ENCODE measurements at places on chromosomes 7 and 10. TPM values are rescaled to one million over a fixed set of nuclear protein-coding genes. Genes with fewer than 3 reads are reported as not detected.

- no peak for DNase-seq
These were observed 47.5 kb upstream of the AMPH start for GRCh38 chr7:38678698-38679054.

PDK4 gene
- total RNA-seq, result 35.2 TPM

GRCh38 chr7:95631527-95631926, 35.2 kb upstream of the PDK4 start:
- no peak for DNase-seq

GRCh38 chr7:28112012-28112411, 68.6 kb downstream of the JAZF1 start:
- DNase-seq, result no peak

PIK3AP1 gene
- 4.3 TPM for total RNA-seq

DNA sequence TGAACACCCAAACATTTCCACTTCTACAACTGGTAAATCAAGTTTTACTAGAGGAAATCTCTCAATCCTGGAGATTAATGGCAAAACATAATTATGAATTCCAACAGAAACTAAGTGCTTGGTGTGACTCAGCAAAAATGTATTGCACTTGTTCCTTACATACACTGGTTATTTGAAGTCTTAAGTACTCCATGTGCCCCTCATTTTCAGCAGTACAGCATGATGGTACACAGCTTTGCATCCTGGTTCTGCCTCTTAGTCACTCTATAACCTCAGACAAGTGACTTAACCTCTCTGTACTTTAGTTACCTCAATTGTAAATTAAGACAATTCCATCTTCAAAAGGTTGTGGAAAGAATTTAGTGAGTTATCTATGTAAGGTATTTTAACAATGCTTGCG, 12.9 kb downstream of the SLC16A12 start:
- no peak for DNase-seq

- DNase-seq, result no peak
These were observed 69.0 kb downstream of the ADD3 start for GRCh38 chr10:110076559-110077318.

RNF148 gene
- total RNA-seq, result 1.6 TPM

- DNase-seq, result no peak
These were observed 7.1 kb upstream of the AQP1 start for GRCh38 chr7:30904561-30904960.

- DNase-seq, result no peak
These were observed 84.5 kb upstream of the CHRM2 start for GRCh38 chr7:136783934-136784333.

- no peak for DNase-seq
These were observed 17.3 kb downstream of the KLLN start for GRCh38 chr10:87846023-87846422.

DNA sequence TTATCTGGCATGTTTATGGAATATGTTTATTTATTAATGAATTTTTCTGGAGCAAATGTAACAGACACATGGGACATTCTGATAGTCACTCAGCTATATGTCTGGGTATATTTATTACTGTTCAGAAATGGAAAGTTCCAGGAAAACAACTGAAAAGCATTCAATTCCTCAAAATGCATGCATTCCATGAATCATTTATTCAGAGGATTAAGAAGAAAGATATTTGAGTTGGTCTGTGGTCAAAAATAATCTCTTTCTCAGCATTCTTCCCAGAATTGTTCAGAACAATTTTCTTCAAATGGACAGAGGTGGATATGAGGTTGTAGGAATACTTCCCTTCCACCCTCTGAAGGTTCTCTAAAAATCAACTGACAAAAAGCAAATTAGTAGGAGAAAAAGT, 97.6 kb upstream of the ITGB1 start:
- no peak for DNase-seq

SLC13A1 gene
- total RNA-seq, result not detected

- no peak for DNase-seq
These were observed 194.8 kb downstream of the FANK1 start for GRCh38 chr10:126090911-126091728.

- peak; percentile 49 for DNase-seq
These were observed 895 bp upstream of the ZNF804B start for GRCh38 chr7:88758381-88759229.

CALML5 gene
- total RNA-seq, result not detected

- no peak for DNase-seq
These were observed 220.8 kb upstream of the PRSS58 start for GRCh38 chr7:142478479-142479220.

DNA sequence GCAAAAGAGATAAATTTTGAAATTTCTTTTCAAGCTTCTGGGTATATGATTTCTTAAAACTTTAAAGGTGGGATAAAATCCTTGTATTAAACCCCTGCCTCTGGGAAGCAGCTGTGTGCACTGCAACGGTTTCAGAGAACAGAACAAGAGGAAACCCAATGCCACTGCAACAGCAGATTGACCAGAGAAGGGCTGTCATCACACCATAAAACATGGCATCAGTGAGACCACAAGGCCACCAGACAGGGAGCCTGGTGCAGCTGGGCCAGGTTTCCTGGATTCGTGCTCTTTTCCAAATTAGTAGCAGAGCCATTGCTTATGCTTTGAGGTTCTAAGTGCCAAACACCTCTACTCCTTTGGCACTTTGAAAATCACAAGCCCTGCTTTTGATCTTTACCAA, 152.4 kb downstream of the PRPF18 start:
- DNase-seq, result no peak

- no peak for DNase-seq
These were observed 5.8 kb downstream of the ZNF365 start for GRCh38 chr10:62380016-62380415.

C7orf33 gene
- not detected for total RNA-seq

MTURN gene
- total RNA-seq, result 285 TPM

DNA sequence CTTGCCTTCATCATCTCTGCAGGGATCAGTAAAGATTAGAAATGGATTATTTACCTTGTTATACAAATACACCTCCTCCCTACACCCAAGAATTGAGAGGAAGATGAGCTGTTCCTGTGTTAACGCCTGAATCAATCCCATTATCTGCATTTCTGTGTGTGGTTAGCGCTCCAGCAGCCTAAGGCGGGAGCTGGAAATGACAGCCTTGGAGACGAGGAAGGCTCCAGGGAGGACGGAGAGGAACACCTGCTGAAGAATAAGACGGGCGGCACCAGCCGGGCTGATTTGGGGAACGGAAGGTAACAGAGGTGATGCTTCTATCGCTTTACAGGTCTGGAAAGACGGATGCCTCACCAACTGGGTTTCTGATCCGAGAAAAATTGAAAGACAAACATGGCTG, 34.2 kb upstream of the DDC start:
- DNase-seq, result no peak

CREB5 gene
- 16.4 TPM for total RNA-seq

GRCh38 chr7:115662120-115662519, 368.4 kb downstream of the TFEC start:
- DNase-seq, result no peak

FAM24B gene
- 2.6 TPM for total RNA-seq

MGAM2 gene
- total RNA-seq, result 0.10 TPM

NFE2L3 gene
- 4.0 TPM for total RNA-seq

GIMAP6 gene
- total RNA-seq, result 24.8 TPM

DNA sequence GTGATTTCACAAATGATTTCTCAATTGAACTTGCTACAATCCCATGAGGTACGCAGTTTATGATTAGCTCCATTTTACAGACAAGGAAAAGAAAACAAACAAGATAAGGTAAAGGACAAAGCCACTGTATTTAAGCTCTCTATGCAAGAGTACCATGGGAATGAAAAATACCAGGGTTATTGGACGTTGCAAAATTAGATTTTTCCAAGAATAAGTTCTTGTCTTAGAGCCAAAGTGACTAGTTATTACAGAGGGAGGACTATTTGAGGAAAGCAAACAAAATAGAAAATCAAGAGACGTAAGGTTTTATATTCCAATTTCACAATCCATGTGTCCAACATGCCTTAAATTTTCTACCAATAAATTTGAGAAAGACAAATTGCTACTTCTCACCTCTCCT, 97.9 kb upstream of the PTN start:
- DNase-seq, result no peak

GRCh38 chr7:111085356-111085755, 5.6 kb upstream of the LRRN3 start:
- DNase-seq, result no peak

- DNase-seq, result no peak
These were observed 452.8 kb downstream of the SDK1 start for GRCh38 chr7:3753868-3754267.

DOCK4 gene
- 40.3 TPM for total RNA-seq

- no peak for DNase-seq
These were observed 319.2 kb downstream of the DPP6 start for GRCh38 chr7:154371424-154371823.

- peak; percentile 89 for DNase-seq
These were observed 231.1 kb downstream of the ARHGAP12 start for GRCh38 chr10:31697271-31698180.

HOXA7 gene
- 9.6 TPM for total RNA-seq

DNA sequence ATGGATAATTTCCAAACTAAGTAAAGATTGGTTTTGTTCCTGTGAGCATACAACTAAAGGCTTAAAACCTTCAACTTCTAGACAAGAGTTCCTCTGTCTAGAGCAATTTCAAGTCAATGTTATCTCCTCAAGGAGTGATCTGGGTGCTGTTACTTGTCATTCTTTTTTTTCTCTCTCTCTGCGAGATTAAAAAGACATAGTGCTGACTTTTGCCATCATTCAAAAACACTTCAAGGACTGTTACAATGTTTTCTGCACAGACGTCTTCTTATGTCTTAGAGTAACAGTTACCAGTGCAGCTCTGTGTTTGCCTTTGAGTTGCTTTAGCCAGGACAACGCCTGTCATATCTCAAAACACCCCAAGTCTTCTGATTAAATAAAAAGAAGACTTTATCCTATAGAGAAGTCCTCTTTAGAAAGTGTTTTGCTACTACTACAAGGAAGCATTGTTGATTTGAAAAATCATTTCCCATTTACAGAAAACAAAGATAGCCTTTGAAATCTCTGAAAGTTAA, 263.5 kb upstream of the FERD3L start:
- DNase-seq, result no peak

GRM3 gene
- total RNA-seq, result 14.3 TPM

ZSCAN25 gene
- 16.3 TPM for total RNA-seq

DNA sequence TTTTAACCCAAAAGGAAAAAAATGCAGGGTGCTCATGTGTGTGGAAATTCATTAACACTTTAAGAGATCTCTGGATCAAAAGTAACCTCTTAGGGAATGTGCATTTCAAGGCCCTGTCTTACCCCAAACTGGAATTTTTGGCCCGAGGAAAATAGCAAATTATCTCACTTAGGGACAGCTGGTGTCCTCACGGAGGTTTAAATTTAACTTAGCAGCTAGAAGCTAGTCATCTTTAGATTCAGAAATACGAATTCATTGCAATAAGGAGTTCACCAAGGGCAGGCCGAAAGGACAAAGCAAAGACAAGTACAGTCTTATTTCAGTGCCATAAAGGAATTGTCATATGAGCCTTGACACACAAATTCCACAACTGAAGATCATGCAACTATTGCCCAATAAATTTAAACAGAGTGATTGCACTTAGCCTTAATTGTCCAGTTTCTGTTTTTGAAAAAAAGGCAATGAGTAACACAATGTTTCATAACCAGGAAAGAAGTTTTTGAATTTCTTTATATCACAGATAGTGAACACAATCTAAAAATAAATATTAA, 22.4 kb upstream of the SEMA3C start:
- no peak for DNase-seq

- DNase-seq, result no peak
These were observed 69.3 kb downstream of the HIPK2 start for GRCh38 chr7:139708541-139708940.

DNA2 gene
- total RNA-seq, result 10.2 TPM

LMBR1 gene
- total RNA-seq, result 164 TPM

GRCh38 chr7:129343099-129343700, 91.0 kb upstream of the STRIP2 start:
- DNase-seq, result peak; percentile 85

DNA sequence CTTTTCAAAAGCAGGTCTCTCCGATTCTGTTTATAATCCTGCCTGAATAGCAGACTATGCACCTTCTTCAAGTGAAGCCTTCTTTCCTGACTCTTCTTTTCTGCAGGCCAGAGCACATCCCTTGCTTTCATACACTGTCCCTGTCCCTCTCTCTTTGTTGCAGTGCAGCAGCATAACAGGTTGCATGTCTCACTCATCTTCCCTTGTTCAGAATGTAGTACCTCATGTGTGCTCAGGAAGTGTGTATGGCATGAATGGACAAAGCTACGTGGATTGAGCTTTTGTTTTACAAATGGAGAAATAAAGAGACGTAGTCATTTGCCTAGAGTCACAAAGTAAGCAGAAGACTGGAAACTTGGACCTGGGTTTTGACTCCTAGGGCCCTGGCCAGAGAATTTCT, 68.0 kb downstream of the PTPRZ1 start:
- DNase-seq, result no peak

DNA sequence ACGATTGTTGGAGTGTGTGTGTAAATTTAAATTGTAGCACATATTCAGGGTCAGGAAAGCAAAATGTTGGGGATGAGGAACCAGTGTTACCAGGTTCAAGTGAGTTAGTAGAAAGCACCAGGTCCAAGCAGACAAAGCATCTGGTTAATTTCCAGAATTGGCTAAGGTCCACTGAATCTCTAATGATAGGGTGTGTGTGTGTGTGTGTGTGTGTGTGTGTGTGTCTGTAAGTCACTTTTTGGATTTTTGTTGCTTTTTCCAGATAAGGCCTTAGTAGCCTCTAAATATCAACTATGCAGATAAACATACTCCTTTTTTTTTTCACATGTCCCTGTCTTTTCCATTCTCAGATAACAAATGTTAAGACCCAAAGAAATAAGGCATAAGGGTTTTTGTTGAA, 36.6 kb upstream of the FMC1 start:
- peak; percentile 20 for DNase-seq

PNLIPRP2 gene
- total RNA-seq, result 0.22 TPM

All from spinal cord (tissue), 10 donors.